Activated CD8-positive, alpha-beta memory T cell treated with anti-CD3 and anti-CD28 coated beads for 1 hour (primary cell): ENCODE measurements at places on chromosomes 11 and 22.

- DNase-seq, result no peak
These were observed 148.2 kb downstream of the TBC1D22A start for GRCh38 chr22:46910624-46911023.

DNA sequence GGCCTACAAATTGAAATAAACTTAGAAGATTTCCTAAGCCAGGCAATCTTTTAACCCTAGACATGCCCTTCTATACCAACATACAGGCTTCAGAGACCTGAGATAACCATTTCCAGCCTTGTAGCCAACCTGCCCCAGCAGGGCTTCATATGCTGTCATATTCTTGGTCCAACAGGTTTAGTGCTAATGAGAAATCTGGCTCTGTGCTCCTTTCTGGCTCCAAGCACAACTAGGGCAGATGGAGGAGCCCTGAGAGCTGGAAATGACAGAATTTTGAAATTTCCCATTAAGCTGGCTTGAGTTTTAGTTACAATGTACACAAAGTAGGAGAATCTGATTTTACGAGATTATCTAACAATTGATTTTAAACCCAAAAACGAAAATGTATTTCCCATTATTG is 323.0 kb upstream of the CCDC90B start:
- DNase-seq, result no peak

DNA sequence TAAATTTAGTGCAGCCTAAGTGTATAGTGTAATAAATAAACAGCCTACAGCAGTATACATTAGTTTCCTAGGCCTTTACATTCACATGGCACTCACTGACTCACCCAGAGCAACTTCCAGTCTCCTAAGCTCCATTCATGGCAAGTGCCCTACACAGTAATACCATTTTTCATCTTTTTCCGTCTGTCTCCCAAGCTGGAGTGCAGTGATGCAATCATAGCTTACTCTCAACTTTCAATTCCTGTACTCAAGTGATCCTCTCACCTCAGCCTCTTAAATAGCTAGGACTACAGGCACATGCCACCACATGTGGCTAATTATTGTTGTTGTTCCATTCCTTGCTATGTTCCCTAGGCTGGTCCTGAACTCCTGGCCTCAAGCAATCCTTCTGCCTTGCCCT is 54.4 kb downstream of the FCHSD2 start:
- no peak for DNase-seq

GRCh38 chr11:61918251-61918937 is 1.0 kb upstream of the RAB3IL1 start:
- DNase-seq, result no peak

- DNase-seq, result no peak
These were observed 34.1 kb downstream of the LINC01488 start for GRCh38 chr11:69515271-69516245.

GRCh38 chr22:46295277-46295971 is 1.2 kb upstream of the GTSE1 start:
- no peak for DNase-seq

GRCh38 chr11:106959800-106960199 is 58.5 kb downstream of the GUCY1A2 start:
- DNase-seq, result no peak

DNA sequence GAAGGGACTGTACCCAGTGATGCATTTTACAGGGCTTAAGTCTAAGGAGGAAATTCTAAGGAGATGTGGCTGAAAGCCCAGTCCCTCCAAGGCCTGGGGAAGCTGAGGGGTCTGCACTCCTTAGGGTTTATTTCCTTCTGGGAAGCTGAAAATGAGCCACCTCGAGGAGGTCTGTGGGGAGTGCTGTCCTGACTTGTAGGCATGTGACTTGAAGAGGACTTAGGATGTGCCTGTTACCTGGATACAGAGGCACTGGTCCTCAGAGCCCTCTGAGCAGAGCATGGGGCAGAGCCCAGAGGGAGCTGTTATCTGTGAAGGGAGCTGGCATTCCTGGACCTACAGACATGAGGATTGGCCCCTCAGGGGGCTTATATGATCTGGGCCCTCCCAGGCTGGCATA is 77.1 kb downstream of the TP53I11 start:
- DNase-seq, result no peak

DNA sequence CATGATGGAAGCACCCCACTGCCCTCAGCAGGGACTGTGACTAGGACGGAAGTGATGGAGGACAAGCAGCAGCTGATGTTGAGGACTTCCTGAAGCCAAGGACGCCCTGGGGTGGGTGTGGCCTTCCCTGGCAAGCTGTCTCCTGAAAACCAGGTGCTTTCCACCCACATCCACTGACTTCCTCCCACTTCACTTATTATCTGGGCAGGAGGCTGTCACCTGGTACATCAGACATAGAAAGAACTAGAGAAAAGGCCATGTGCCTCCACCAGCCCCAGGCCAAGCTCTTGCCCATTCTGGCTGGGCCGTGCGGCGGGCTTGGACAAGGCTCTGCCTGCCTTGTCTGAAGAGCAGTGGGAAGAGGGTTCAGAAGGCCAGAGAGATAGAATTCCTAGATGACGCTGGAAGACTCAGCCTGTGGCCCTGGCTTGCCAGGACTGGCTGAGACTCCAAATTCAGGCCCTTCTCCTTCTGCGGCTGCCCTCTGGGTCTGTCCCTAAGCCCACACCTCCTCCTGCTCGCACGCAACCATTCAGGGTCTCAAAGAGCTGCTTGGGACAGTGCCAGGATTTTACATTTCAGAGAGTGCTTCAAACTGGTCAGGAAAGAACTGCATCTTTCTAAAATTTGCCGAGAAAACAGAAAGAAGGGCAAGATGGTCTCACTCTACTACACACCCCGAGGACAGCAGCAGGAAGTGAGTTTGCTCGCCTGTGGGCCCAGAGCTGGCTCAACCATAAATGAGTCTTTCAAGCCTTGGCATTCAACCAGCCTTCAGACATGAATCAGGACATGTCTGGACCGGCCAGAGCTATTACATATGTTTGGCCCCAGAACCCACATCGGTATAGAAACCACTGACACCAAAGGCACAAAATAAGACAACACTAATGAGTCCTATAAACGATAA is 13.3 kb downstream of the ARHGAP1 start:
- no peak for DNase-seq

GRCh38 chr22:25054943-25055511 is 102.5 kb downstream of the KIAA1671 start:
- DNase-seq, result no peak

GRCh38 chr11:64128255-64129006 is 37.5 kb downstream of the MACROD1 start:
- no peak for DNase-seq

DNA sequence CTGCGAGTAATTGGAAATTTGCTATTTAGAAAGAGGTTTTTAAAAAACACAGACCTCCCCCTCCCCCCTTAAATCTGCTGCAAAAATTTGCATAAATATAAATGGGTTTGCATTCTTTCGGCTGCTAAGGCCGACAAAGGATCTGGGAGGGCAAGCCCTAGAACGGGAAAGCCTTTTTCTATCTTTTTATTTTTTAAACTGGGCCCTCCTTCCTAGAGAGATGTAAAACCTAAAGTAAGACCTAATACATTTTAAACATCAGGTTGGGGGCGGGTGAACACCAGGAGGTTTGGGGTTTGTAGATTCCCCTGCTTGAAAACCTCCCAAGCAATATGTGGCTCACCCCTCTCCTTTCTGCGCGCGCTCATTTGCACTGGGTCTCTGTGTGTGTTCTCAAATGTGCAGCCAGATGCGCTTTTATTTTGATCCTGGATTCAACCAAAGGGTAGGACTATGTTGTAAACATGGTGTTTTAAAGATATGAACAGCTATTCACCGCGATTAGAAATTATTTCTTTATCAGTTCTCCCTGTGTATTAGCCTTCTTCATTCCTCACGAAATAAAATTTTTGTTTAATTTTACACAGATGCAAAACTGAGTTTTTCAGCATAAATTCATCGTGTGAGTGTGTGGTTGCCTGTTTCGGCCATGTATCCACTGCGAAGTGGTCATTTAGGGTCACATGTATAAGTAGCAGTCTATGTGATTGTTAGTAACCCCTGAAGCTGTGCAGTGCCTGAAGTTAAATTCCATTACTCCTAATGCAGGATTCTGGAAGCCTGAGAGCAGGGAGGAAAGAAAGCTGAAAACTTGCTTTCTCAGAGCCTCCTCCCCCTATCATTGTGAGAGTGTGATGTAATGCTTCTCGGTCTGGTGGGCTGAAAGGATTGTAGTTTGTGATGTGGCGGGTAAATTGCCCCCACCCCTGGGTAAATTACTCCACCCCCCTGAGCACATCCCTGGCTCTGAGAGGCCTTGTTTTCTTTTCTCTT is 988 bp downstream of the TNRC6B start:
- no peak for DNase-seq

DNA sequence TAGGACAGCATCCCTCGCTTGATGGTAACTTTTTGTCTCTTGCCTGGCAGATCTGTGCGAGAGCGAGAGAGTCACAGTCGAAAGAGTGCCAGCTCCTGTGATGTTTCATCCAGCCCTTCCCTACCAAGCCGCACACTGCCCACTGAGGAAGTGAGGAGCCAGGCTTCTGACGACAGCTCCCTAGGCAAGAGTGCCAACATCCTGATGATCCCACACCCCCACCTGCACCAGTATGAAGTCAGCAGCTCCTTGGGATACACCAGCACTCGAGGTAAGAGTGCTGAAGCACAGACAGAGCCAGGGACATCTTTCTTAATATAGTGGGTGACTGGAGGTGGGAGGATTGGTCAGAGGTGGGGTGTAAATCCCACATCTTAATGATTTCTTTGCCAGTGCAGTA is 61.1 kb downstream of the DEPDC5 start:
- no peak for DNase-seq

DNA sequence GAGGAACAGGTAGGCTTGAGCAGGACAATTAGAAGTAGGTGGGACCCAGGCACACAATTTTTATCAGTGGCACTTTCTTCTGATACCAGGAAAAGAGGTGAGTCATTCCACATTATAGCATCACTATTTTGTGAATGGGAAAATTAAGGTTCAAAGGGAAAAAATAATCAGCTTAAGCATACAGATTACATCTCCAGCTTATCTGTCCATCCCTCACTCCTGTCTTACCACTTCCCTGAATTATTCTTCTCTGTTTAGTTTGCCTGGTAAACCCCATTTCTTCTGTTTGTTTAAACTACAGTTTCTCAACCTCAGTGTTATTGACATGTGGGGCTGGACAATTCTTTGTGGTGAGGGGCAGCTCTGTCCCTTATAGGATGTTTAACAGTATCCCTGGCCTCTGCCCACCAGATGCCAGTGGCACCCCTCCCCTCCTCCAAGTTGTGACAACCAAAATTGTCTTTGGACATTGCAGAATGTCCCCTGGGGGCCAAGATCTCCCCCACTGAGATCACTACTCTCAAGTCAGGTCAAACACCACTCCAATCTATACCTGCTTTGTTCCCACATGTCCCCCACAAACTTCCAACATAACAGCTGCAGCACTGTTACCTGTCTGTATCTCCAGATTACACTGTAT is 8.5 kb upstream of the XBP1 start:
- no peak for DNase-seq

GRCh38 chr22:25747245-25747944 is 5.4 kb downstream of the MYO18B start:
- DNase-seq, result no peak

DNA sequence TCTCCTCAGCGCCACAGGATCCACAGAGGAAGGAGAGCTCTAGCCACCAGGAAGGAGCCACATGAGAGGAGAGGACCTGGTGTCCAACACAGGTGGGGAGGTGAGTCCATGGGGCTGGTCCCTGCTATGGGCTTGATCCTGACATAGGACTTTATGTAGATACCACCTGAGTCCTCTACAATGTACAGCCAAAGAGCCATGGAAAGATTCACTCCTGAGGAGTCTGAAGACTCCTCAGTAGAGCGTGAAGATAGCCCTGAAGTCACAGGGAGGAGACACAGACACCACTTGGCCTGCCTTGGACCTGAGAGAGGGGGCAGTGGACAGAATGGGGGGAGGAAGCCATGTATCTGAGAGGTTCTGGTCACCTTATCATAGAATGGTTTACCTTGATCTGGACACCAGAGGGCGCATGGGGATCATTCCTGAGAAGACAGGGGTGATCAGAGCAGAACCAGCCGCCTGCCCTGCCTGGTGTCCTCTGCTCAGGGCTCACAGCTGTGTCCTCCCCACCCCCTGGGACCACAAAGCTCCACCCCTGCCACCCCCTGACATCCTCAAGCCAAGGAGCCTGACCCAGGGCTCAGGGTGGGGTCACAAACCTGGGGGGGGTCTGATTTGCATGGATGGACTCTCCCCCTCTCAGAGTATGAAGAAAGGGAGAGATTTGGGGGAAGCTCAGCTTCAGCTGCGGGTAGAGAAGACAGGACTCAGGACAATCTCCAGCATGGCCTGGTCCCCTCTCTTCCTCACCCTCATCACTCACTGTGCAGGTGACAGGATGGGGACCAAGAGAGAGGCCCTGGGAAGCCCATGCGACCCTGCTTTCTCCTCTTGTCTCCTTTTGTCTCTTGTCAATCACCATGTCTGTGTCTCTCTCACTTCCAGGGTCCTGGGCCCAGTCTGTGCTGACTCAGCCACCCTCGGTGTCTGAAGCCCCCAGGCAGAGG is 77.0 kb downstream of the ZNF280B start:
- DNase-seq, result no peak

DNA sequence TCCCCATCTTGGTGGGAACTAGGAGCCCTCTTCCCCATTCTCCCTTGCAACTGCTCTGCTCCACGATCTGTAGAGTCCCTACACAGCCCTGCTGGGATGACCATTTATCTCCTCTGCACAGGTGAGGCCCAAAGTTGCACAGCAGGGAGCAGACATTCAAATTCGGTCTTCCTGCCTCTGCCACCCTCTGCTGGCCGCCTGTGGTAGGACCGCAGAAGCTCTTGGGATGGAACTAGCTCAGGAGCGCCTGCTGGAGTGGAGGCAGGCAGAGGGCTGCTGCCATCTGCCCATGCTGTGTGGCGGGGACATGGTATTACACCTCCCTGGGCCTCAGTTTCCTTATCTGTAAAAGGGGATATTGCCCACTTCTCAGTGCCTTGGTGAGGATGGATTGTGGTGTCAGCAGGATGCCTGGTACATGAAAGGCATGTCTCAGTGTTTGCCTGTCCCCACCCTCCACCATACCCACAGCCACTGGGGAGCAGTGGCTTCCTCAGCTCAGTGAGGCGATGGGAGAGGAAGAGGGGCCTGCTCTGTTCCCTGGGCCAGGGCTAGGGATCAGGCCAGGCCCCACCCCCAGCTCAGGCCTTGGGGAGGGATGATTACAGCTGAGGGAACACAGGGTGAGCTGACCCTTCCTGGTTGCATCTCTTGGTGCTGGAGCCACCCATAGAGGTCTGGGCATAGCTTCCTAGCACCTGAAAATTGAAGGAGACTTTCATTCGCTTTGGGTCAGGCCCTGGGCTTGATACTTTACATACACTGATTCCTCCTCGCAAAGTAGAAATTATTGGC is 11.3 kb upstream of the OMP start:
- DNase-seq, result peak; percentile 50

DNA sequence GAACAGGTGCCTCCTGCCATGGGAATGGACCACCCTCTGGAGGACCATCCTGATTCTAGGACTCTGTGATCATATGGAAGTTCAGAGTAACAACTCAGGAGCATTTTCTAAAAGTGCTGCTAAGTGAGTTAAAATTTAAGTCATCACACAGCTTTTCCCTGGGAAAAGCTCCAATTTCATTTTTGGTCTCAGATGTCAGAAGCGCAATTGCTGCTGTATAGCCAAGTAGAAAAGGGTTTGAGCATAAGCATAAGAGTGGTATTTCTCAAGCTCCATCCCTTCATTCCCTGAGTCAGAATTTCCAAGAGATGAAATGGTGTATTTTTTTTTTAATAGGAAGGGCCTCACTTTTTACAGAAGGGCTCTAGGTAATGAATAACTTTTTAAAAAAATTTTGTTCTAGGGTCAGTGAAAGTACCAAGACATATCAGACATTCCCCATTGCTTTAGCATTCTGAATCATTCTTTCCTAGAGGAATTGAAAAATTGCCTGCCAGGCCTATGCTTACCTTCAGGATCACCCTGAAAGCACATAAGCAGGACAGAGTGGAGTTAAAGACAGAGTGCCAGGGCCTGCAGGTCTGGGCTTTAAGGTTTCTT is 564.5 kb upstream of the ISX start:
- no peak for DNase-seq
